ENCODE measurements at places on chromosomes 3 and 15.

DNA sequence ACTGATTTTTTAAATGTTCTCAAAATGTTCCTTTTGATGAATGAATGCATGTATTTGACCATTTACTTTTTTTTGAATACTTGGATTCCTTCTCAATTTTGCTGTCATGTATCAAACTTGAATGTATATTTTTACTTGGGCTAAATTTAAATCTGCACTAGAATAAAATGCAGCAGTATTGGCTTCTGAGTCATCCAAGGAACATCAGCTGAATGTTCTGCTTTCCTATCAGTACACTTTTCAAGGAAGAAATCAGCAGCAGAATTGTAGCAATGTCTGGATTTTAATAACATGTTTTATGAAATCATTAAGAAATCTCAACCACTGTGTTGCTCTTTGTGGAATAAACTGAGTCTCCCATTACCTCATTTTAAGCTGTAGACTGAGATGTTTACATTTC, 57.0 kb upstream of the COL6A6 start:
- DNase-seq: no peak

- DNase-seq: no peak
Observed at GRCh38 chr3:45676325-45677032, 12.7 kb upstream of the SACM1L start.

GRCh38 chr15:43095708-43096347, 10.0 kb downstream of the UBR1 start:
- no peak for DNase-seq

- no peak for DNase-seq
Observed at GRCh38 chr3:160210799-160211221, 14.4 kb upstream of the C3orf80 start.

- DNase-seq: no peak
Observed at GRCh38 chr15:65923264-65923663, 54.0 kb downstream of the RAB11A start.

- no peak for DNase-seq
Observed at GRCh38 chr15:68821190-68821840, 620 bp upstream of the ANP32A start.

- DNase-seq: no peak
Observed at GRCh38 chr3:102037209-102037608, 187.9 kb downstream of the NFKBIZ start.

GRCh38 chr3:10982782-10983181, 9.8 kb upstream of the SLC6A1 start:
- no peak for DNase-seq

GRCh38 chr3:26703519-26703918, 80.9 kb downstream of the LRRC3B start:
- DNase-seq: no peak

DNA sequence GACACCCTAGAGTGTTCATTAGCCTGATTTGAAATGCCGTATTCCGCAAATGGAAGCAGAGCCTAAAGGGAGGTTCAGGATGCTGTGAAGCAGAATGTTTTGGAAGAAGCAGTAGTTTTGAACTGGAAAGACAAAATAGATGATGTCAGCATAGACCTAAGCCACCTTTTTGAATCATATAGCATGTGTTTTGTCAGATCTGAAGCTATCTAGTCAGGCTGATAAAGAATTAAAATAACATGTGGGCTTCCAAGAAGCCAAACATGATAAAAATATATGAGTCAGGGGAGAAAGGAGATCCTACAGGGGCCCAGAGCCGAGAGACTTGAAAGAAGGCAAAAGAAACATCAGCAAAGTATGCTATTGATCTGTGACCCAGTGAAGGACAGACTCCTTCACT, 47.2 kb upstream of the RASA2 start:
- DNase-seq: no peak

GRCh38 chr3:50255251-50255615, 13.7 kb upstream of the SEMA3B start:
- DNase-seq: no peak

DNA sequence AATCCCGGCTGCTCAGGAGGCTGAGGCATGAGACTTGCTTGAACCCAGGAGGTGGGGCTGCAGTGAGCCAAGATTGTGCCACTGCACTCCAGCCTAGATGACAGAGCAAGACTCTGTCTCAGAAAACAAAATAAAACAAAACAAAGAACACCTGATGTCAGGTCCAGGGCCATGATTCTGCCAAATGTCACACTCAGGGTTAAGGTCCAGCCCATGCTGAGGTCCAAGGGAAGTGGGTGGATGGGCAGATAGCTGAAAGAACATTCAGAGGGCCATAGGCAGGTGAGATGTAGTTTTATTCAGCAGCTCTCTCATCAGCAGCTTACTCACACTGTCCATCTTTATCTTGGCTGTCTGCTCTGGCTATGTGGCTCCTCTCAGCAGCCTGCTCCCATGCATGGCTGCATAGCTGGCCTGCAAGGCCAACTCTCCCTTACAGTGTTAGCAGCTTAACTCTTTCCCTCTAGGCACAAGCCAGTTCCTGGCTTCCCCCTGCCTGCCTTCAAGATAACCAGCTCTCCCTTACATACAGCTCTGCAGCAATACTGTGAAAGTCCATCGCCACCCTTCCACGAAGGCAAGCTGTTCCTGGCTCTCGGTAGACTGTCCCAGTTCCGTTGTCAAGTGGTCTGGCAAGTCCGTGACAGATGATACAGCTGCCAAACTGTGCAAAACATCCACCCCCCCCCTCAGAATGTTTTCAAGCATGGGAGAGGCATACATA, 62.4 kb upstream of the SIAH2 start:
- DNase-seq: no peak

DNA sequence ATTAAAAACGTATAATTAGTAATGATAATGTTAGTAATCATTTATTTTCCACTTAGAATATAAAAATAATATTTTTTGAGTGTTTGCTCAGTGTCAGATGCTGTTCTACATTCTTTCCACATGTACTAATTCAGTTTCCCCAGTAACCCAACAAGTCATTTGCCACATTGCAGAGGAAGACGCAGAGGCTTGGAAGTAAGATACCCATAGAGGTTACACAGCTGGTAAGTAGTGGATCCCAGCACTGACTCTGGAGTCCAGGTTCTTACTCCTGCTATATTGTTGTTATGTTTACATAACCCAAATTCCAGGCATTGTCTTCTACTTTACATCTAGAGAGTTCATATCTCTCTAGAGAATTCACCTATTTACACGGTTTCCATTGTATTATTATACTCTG, 48.2 kb upstream of the MYO5C start:
- no peak for DNase-seq

DNA sequence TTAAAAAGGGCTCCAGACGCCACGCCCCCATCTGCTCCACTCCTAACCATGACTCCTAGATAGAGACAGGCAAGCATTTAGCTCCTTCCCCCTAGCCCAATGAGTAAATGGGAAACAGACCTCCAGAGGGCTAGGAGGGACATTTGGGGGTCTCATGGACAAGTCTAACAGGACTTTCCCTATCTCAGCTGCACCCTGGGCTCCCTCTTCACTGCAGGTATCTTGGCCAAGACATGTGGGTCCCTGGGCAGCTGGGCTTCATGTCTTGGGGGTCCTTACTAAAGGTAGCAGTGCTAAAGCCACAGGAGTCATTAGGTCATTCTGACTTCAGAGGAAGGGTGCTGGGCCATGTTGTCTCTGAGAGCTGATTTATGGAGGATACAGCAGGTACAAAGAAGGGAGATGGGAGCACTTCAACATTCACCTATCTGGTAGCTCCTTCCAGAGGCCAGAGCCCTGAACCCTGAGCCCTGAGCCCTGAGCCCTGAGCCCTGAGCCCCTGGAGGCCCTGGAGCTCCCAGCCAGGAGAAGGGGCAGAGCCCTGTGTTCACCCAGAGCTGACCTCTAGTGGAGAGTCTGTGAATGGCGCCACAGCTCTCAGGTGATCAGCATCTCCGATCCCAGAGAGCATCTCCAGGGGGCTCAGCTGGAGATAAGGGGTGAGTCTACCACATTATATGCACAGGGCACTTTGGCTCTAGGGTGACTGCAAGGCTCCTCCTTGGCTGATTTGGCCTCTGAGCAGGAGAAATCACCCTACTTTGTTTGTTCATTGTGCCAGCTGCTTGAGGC, 40.1 kb upstream of the EPHB1 start:
- no peak for DNase-seq

- peak; percentile 74 for DNase-seq
Observed at GRCh38 chr3:188432802-188433520, 279.0 kb downstream of the LPP start.

- no peak for DNase-seq
Observed at GRCh38 chr15:63347074-63347857, 34.4 kb downstream of the CA12 start.

- DNase-seq: no peak
Observed at GRCh38 chr15:57356636-57357035, 19.7 kb upstream of the CGNL1 start.

GRCh38 chr3:128073185-128073725, 21.0 kb downstream of the SEC61A1 start:
- no peak for DNase-seq

DNA sequence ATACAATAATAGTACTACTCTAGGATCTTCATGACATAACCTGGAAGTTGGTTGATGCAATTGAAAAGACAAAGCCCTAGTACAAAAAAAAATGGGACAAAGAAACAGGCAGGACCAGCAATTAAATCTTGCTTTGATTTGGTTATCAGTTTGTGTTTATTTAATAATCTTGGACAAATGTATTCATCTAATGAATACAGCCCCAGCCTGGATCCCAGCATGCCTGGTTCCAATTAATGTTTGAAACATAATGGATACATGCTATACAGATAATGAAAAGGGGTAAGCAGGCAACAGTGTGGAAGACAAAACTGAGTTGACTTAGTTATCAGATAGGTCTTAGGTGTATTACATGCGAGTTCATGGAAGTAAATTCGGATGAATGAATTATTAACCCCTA, 29.6 kb upstream of the SATB1 start:
- DNase-seq: no peak

GRCh38 chr3:6736836-6737629, 123.9 kb upstream of the GRM7 start:
- no peak for DNase-seq

GRCh38 chr15:58217460-58217859, 79.3 kb downstream of the AQP9 start:
- DNase-seq: no peak

DNA sequence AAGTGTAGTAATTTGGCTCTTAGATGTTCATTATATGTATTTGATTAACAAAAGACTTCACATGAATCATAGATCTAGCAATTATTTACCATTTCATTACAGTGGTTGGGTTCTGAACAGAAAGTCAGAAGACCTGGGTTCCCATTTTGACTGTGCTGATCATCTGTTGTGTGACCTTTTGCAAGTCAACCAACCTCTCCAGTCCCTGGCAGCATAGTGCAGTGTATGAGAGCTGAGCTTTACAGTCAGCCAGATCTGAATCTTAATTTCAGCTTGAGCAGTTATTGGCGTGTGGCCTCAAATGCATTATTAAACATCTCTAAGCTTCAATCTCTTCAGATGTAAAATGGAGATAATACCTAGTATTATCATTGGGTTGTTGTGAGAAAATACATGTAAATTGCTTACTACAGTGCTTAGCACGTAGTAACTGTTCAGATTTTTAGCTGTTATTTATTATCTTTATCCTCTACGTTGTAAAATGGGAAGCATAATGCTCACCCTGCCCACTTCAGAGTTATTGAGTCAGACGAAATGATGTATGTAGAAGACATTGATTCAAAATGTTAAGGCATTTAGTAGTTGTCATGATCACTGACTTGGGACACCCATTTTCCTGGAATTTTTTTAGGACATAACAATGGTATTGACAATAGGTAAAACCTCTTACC, 104.0 kb downstream of the KLHL25 start:
- DNase-seq: peak; percentile 51

DNA sequence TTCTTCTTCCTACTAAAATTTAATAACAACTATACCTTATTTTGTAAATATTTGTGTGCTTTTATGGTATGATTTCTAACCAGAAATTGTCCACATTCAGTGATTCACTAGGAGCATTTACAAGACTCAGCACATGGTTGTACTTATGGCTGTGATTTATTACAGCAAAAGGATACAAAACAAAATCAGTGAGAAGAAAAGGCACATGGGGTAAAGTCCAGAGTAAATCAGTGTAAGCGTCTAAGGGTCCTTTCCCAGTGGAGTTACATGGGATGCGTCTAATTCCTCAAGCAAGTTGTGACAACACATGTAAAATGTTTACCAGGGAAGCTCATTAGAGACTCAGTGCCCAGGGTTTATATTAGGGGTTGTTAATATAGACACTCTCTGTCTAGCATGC, 31.1 kb downstream of the RNF13 start:
- no peak for DNase-seq

- DNase-seq: no peak
Observed at GRCh38 chr3:59935025-59935424, 885.2 kb upstream of the CFAP20DC start.

DNA sequence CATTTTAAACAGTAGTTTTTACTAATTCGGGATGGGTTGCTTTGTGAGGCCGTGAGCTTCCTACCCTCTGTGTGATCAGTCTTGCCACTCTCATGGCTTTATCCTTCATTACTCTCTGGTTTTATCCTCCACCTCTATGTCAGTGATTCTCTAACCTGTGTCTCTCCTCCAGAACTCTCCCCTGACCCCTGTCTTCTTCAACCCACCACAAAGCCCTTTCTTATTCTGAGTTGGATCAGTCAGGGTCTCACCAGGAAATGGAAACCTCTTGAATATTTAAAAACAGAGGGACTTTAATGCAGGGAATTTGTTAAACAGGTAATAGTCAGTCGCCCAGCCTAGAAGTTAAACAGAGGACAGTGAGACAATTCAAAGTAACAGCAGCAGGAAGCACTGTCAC, 64.2 kb upstream of the ADPGK start:
- DNase-seq: no peak

- DNase-seq: no peak
Observed at GRCh38 chr3:30007668-30008067, 598.7 kb upstream of the TGFBR2 start.

GRCh38 chr3:100155128-100155527, 40.8 kb upstream of the FILIP1L start:
- DNase-seq: no peak

DNA sequence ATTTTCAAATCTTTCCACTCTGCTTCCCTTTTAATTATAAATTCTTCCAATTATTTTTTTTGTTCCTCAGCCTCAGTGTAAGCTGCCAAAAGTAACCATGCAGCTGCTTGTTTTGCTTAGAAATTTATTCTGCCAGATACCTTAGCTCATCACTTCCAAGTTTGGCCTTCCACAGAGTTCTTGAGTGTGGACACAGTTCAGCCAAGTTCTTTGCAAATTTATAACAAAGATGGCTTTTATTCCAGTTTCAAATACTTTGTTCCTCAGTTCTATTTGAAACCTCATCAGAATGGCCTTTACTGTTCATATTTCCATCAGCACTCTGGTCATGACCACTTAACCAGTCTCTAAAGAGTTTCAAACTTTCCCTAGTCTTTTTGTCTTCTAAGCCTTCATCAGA, 10.3 kb downstream of the RTP1 start:
- DNase-seq: no peak

GRCh38 chr3:42547401-42547945, 34.3 kb downstream of the SEC22C start:
- peak; percentile 66 for DNase-seq

GRCh38 chr15:49471733-49472132, 48.7 kb downstream of the FGF7 start:
- peak; percentile 1 for DNase-seq
